ENCODE measurements at places on chromosomes 4 and X. TPM values are rescaled to one million over a fixed set of nuclear protein-coding genes. Genes with fewer than 3 reads are reported as not detected.
A peak's percentile ranks its signal among the peaks of the same experiment; 100 is the strongest.

The CXCL1 gene
- total RNA-seq: not detected

The KIAA1210 gene
- 0.10 TPM for total RNA-seq

The CLGN gene
- 0.53 TPM for total RNA-seq

The AKAP4 gene
- total RNA-seq: not detected

The KIT gene
- 10.4 TPM for total RNA-seq

The SPANXN4 gene
- total RNA-seq: not detected

DNA sequence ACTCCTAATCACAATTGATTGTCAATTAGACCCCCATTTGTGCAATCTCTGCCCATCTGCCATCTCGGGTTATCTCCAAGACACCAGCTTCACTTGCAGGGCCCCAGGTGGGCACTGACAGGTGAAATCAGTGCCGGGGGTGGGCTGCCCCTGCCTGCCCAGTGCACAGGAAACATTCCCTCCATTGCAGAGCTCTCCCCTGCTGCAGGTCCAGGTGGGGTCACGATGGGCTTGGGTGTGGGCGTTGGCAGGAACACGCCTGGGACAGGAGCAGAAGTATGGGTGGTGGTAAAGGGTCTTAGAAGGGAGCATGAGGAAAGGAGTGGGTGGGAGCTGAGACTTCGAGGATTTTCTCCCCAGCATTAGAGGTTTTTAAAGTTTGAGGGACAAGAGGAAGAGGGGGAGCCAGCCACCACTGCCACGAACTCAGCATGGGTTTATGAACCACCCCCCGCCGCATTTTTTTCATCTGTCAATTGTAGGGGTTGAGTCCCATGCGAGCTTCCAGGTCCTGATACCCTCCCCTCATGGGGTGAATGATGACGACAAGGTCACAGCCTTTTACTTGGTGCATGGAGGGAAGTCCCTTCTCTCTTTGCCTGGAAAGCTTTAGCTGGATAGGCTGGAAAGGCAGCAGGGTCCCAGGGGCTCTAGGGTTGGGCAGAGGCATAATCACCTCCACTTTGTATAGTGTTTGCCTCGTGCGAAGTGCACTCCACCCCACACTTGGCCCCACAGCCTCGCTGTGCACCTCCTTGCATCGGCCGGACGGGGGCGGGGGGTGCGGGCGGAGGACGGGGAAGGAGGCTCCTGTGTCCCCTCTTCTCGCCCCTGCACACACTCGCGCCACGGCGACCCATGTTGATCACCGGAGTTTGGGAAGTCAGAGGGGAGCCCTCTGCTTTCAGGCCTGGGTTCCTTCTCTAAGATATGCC is 3.5 kb upstream of the NKX1-1 start:
- no peak for DNase-seq

DNA sequence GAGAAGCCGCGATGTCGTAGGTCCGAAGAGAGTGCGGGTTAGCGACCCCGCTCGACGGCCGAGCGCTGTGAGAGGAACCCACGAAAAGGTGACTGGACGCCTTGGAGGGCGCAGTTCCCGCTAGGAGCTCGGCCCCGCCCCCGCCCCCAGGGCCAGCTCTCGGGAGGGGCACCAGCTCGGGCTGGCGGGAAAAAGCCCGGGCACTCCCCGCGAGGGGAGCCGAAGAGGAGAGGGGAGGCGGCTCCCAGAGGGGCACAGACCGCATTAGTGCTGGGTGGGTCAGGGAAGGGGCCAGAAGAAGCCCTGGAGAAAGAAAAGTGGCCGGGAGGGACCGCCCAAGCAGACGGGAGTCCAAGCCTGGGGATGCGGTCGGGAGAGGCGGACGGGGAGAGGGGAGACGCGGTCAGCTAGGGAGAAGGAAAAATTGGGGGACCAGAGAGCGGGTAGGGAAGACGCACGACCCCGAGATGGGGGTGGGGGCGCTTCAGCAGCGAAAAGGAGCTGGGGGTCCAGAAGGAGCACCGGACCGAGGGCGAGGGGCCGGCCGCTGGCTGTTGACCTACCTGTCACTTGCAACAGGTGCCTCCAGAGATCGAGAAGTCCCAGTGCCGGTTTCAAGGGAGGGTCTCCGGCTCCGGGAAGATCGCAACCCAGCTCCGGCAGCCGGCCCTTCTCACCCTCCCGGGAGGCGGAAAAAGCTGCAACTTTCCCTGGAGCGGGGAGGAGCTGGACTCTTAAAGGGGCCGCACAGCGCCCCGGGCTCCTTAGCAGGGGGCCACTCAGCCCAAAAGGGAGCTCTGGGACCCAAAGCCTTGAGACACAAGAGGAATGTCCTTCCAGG is at the start of gene SYTL4:
SYTL4 (minus strand) TSS at position 681 of the 841 bp plus-strand sequence. CDS start 30,084 bp downstream, outside the sequence.
- DNase-seq: no peak

DNA sequence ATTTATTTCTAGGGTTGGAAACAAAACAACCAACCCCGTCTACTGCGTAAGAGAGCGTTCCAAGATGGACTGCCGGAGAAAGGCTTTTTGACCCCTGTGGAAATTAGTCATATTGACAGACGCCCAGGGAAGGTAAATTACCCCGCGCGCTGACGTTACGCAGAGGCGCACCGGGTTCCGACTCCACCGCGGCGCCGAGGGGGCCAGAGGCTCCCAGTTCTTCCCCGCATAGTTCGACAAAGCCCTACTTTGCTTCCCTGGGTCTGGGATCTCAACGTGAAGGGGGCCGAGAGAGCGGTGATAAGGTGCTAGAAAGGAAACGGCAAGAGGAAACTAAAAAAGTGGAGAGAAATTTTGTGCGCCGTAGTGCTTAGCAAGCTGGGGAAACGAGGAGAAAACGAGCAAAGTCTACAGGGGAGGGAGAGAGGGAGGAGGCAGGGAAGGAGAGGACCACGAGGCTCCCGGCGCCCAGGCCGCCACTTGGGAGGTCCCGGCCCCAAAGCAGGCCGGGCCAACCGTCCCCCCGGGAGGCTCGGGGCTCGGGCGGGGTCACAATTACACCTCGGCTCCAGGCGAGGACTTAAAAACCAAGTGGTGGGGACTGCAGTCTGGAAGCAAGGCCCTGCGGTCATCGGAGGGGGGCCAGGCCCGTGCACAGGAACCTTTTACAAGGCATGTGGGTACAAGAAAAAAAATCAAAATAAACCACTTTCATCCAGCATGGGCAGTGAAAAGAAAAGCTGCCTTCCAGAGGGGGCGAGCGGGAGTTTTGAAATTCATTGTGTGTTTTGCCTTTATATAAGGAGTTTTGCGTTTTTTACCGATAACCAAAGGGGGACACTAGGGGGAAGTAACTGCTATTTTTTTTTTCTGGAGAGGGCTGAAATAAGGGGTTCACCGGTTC is 13.2 kb downstream of the HAND2 start:
- no peak for DNase-seq

DNA sequence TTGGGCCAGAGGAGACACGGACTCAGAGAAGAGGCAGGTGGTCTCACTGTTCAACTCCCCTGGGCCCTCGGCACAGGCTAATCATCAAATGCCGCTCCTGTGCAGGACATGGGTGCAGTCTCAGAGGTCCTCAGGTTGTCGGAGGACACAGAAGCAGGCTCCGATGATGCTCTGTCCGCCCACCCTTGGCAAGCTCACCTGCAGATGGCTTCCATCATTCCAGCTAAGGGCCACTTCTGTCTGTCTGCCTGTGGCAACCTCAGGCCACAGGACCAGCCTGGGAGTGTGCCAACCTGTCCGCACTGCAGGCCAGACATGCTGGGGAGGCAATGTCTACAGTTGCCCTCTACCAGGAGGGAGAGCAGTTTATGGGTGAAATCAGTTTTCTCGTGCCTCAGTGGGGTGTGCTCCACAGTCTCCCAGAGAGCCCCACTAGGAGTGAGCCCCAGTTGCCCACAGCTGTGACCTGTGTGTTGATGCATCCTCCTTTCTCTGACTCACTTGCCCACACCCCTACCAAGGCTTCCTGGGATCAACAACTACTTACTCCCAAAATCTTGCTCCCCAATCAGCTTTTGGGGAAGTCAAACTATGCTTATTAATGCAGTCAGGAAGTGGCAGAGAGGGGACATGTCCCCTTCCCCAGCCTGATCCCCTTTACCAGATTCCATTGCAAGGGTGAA is 55.9 kb downstream of the HTRA3 start:
- DNase-seq: no peak

GRCh38 chr4:125956276-125956675 is 641.5 kb downstream of the FAT4 start:
- DNase-seq: no peak

DNA sequence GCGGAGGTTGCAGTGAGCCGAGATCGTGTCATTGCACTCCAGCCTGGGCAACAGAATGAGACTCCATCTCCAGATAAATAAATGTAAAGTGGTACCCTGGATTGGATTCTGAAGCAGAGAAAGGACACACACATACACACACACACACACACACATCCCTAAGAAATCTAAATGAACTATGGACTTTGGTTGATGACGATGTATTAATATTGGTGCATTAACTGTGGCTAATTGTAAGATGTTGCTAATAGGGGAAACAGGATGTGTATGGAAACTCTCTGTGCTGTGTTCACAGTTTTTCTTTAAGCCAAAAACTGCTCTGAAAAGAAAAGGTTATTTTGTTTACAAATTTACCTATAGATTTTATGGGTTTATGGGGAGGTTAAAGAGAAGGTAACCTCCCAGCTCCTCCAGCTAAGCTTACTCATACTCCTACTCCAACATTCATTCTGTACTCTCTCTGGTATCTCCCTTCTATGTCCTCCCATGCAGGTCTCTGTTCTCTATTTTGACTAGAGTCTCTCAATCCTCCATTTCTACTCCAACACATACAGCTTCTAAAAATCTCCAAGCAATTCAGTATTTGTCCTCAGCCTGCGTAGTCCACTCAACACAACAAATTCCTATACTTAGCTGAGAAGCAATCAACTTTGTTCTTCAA is 46.5 kb upstream of the RELL1 start:
- DNase-seq: no peak

GRCh38 chr4:8409264-8410065 is 31.1 kb downstream of the ACOX3 start:
- peak; percentile 57 for DNase-seq

- no peak for DNase-seq
Measured at GRCh38 chr4:139987502-139987850, 166.5 kb downstream of the MAML3 start.

DNA sequence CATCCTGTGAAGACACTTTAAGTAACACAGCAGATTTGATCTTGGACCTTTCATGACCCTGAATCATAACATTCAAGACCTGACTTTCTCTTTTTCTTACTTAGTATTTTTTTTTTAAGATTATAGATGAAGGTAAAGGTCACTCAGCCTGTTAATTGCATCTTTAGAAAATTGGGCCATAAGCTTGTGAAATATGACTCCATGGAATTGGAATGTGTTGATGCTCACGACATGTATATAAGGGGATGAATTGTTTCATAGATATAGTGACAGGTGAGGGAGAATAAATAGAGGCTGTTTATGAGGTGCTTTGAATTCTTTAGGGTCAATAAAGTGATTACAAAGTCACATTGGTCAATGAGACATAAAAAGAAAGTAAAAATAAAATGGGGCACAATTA is 27.7 kb upstream of the HS3ST1 start:
- no peak for DNase-seq

GRCh38 chr4:123672987-123673386 is 276.4 kb downstream of the SPRY1 start:
- no peak for DNase-seq

GRCh38 chrX:40543661-40544328 is 37.0 kb upstream of the ATP6AP2 start:
- peak; percentile 34 for DNase-seq

GRCh38 chrX:101749436-101749835 is 89.8 kb upstream of the ARMCX2 start:
- DNase-seq: no peak

GRCh38 chr4:55729351-55730279 is 90.0 kb upstream of the EXOC1L start:
- DNase-seq: peak; percentile 81

DNA sequence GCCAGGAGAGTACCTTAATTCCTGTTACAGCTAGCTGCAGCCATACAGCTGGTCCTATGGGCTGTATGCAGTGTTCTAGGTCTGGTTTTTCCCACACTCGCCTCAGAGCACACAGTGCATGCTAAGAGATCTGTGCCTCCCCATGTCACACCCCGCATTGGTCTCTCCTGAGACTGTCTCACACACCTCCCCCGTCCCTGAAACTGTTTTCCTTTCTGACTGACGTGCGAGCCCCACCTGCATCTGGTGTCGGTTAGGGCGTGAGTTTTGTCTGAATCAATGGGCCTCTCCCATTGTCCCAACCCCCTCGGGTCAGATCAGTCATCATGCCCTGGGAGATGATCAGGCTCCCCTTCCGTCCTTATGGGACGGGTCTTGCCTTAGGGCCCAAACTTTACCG is 3.4 kb upstream of the UGT8 start:
- no peak for DNase-seq

DNA sequence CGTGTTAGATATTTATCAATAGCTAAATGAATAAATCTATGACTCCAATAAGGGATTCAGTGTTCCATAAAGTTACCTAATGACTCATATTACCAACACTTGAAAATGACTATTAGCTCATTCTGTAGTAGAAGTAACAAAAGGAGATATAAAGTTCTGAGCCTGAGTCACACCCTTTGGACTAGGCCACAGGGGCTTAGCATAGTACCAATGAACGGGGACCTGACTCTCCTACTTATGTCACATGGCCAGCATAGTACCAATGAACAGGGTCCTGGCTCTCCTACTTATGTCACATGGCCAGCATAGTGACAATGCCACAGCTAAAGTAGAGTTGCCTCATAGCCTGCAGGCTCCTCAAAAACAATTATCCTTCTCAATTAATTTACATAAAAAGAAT is 43.7 kb downstream of the MAGEB16 start:
- peak; percentile 10 for DNase-seq

GRCh38 chr4:157722146-157722545 is 450.7 kb downstream of the GASK1B start:
- no peak for DNase-seq

DNA sequence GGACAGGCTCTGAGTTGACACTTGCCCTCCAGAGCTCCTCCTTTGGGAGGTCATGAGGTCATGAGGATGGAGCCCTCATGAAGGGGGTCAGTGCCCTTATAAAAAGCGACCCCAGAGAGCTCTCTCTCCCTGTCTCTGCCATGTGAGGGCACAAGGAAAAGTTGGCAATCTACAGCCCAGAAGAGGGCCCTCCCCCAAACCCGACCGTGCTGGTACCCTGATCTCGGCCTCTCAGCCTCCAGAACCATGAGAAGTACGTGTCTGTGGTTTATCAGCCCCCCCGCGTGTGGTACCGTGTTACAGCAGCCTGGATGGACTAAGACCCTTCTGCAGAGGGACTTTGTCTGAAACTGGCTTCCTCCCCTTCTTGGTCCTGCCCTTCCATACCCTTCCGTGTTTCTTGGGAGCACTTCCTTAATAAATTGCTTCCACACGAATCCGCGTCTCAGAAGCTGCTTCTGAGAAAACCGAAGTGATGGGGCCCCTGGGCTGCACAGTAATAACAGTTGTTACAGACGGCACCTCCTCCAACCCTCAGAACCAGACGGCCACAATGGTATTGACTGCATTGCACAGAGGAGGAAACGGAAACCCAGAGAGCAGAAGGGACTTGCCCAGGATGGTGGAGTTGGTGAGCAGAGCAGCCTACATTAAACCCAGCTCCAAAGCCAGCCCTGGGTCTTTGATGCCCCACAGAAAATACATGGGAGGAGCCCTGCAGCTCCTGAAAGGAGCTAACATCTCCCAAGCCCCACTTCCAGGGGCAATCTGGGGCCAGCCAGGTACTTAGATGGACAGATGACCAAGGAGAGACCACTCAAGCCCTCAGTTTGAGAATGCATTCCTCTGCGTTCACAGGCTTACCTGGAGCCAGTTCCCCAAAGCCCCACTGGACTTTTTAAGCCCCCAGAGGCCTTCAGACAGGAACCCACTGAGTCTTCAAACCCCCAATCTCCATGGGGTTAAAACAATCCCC is 242.7 kb downstream of the BCOR start:
- DNase-seq: no peak

- DNase-seq: no peak
Measured at GRCh38 chr4:76957004-76957738, 7.6 kb downstream of the SEPTIN11 start.

- DNase-seq: peak; percentile 33
Measured at GRCh38 chr4:107279733-107280132, 243.6 kb upstream of the DKK2 start.
